ENCODE measurements at places on chromosomes 12 and 14.
A peak's percentile ranks its signal among the peaks of the same experiment; 100 is the strongest.

DNA sequence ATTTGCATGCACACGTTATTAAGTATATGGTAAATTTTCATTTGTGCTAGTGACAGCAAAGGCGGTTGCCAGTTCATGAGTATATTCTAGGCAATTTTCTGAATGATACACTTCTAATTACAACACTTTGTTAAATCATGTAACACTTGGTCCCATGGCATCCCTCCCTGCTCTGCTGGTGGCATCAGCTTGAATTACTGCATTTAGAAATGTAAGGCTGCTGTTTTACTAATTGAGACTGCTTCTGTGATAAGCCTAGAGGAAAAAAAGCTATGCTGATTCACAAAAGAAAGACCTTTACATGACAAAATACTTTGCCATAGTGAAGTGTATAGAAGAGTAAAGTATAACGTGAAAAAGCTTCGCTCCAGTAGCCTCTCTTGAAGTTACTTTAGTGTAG, 636.1 kb downstream of the KCNH5 start:
- DNase-seq, result no peak

GRCh38 chr14:82778008-82778590, 1244.4 kb upstream of the SEL1L start:
- no peak for DNase-seq

GRCh38 chr14:23045419-23046357, 3.7 kb downstream of the PSMB11 start:
- no peak for DNase-seq

- DNase-seq, result peak; percentile 54
These were observed 15.8 kb upstream of the ANKRD9 start for GRCh38 chr14:102525219-102525928.

- DNase-seq, result no peak
These were observed 594 bp upstream of the CLEC14A start for GRCh38 chr14:38256533-38256840.

GRCh38 chr14:22010545-22011252, 337.1 kb upstream of the OR4E1 start:
- no peak for DNase-seq

All from CD8-positive, alpha-beta memory T cell (primary cell).